ENCODE measurements at places on chromosomes 4 and X. TPM values are rescaled to one million over a fixed set of nuclear protein-coding genes. Genes with fewer than 3 reads are reported as not detected.

The TENM3 gene
- 18.2 TPM for total RNA-seq

- DNase-seq, result no peak
Observed at GRCh38 chr4:141169391-141169790, 36.1 kb upstream of the RNF150 start.

The CTAG2 gene
- not detected for total RNA-seq

DNA sequence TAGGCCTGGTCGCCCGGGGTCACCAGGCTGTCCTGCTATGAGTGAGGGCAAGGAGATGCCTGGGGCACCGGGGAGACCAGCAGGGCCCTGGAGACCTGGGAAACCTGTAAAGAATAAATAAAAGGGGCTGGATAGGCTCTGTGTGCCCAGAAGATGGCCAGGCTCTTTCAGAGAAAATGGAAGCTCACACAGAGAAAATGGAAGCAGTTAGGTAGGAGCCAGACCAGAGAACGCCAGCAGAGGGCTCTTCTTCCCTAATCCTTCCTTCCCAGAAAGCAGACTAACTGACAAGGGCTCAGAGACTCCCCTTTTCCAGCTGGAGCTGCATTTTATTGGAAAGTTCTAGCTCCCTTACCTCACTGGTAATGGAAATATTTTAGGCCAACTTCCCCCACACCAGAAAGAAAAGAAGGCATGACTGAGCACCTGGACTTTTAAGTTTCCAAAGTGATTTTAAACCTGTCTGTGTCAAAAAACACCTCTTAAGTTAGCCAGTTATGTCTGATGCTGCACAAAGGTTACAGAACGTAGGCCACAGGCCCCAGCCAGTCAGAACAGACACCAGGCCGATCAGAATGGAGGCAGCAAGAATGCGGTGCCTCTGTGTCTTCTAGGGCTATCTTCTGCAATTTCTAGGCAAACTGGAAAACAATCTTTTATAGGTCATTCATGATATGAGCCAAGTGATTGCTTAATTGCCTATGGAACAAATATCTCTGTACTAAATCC is 74.0 kb downstream of the ATG4A start:
- peak; percentile 42 for DNase-seq

The NHS gene
- total RNA-seq, result 6.8 TPM

DNA sequence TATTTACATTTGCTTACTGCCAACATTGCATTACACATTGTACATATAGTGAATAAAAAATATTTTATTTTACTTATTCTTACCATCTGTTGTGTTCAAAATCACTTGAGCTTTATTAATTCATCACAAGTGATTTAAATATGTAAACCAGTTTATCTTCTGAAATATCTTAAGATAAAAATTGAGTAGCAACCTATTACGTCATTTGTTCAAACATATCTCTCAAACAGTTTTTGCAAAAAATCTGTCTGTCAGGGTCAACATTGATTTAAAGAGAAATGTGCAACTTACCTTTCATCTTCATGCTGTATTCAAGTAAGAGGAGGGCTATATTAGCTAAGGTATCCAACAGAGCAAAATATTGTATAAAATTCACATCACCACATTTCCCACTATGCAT is 610.1 kb downstream of the PCDH19 start:
- no peak for DNase-seq

DNA sequence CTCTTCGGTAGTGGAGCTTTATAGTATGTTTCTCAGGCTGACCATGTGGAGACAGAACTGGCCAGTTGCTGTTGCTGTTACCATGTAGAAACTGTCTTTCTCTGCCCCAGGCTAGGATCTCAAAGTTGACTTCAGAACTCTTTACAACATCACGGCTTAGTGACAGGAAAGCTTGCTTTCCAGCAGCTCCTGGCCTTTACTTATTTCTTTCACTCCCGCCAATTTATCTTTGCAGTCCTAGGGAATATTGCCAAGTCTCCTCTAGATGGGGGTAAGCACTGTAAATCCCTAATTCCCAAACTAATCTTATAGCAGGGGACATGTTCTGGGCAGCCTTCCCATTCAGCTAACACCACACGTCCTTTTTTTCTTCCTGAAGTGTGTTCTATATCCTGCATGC is 631.6 kb downstream of the SPRY1 start:
- peak; percentile 35 for DNase-seq

- DNase-seq, result no peak
Observed at GRCh38 chrX:24805201-24805600, 111.5 kb downstream of the POLA1 start.

The IRS4 gene
- not detected for total RNA-seq

The ZNF182 gene
- total RNA-seq, result 4.7 TPM

The DCX gene
- total RNA-seq, result not detected

DNA sequence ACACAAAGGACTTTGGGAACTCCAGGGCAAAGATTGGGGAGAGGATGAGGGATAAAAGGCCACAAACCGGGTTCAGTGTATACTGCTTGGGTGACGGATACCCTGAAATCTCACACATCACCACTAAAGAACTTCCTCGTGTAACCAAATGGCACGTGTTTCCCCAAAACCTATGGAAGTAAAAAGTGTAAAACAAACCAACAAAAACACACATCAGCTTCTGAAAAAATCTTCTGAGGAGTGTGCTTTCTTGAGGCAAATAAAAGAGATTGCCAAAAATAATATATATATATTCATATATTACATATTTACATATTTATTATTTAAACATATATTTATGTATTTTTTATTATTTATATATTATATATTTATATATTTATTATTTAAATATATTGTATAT is 3.9 kb downstream of the P2RY8 start:
- DNase-seq, result no peak

The FGFR3 gene
- total RNA-seq, result not detected

DNA sequence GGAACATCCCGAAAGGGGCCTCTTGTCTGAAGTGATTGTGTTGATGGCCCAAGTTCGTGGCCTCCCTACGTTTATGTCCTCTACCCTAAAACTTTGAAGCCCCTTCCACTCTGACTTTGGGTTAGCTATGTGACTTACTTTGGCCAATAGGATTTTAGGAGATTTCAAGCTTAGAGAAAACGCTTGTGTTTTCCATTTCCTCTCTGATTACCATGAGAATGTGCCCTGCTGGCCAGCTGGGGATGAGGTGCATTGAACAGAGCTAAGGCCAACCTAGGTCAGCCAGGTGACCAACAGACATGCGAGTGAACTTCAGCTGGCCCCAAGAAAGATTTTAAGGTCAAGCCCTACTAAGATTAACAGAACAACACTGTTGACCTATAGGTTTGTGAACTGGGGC is 82.4 kb downstream of the SLC2A9 start:
- DNase-seq, result no peak

The SOX3 gene
- total RNA-seq, result not detected

DNA sequence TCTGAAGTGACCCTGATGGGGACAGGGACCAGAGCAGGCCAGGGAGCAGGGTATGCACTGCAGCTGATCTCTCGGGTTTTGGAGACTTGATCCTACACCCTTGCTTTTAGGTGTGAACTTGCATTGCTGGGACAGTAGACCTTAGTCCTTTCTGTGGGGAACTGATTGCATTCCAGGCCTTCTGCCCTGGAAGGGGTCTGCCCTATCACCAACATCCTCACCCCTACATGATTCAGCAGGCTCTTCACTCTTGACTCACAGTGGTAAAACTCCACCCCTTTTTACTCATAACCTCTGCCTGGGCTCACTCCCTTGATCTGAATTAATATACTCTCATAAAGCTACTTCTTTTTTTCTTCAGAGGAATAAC is 6.6 kb upstream of the DDX60L start:
- peak; percentile 68 for DNase-seq

DNA sequence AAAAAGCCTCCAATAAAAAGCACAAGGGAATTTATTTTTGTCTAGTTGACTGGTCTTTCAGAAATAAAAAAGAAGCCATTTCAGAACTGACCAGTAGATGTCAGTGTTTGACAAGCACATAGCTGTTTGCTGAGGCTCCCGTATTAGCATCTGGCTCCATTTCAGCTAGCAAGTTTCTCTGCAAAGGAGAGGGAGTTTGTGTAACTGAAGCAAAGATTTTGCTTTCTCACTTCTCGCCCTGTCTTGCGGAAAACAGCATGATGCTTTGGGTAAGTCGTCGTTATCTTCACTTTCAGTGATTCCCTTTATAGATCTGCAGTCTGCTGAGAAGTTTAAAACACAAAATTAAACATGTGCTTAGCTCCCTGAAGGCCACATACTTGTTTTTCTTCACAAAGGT is 85.5 kb downstream of the CT47B1 start:
- DNase-seq, result peak; percentile 65

The RPS6KA3 gene
- total RNA-seq, result 34.4 TPM

DNA sequence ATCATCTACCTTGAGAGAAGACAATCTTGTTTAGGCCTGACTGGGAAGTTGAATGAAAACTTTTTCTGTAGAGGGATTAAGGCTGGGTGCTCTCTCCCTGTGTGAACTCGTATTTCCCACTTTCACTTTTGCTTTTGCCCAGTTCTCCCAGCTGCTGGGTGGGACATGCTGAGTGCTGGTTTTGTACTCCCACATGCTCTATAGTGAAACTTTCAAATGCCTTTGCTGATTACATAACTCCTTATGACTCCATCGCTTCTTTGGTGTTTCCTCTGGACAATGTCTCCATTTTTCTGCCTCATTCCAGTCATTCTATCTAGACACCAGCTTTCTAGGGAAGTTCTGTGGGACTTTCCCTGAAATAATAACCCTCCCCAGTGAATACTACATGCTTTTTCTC is 100.5 kb downstream of the CLNK start:
- peak; percentile 46 for DNase-seq

DNA sequence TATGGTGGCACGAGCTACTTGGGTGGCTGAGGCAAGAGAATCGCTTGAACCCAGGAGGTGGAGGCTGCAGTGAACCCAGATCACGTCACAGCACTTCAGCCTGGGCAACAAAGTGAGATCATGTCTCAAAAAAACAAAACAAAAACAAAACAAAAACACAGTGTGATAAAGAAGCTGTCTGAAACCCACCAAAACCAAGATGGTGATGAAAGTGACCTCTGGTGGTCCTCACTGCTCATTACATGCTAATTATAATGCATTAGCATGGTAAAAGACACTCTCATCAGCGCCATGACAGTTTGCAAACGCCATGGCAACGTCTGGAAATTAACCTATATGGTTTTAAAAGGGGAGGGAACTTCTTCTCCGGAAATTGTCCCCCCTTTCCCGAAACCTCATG is 29.4 kb upstream of the OPHN1 start:
- DNase-seq, result peak; percentile 74

DNA sequence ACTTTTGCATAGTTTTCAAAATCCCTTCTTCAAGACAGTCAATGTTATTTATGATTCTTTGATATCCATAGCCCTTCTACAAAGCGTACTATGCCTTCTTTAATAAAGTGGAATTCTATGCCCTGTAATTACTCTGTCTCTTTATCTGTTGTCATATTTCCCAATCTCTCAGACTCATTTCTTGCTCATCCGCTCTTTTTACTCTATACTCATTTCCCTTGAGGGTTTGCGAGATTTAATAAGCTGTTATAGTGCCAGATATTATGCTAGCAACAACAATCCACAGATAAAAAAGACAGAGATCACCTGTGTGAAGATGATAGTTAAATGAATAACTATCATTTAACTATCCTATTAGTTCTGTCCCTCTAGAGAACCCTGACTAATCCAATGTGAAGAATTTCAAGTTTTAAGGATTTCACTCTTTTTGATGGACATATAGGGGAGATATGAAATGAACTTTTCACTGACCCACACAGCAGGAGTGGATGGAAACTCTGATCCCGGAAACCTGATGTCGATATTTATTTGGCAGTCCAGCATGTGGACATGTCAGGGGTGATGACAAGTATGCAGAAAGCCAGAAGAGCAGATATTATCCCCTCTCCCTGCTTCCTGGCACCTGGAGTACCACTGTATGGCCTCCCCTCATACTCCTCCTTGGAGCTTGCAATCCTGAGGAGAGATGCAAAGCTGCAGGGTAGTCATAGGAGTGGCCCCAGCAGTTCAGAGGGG is 49.7 kb downstream of the TMEM156 start:
- no peak for DNase-seq

The ADAM29 gene
- total RNA-seq, result not detected

The GPR78 gene
- not detected for total RNA-seq

DNA sequence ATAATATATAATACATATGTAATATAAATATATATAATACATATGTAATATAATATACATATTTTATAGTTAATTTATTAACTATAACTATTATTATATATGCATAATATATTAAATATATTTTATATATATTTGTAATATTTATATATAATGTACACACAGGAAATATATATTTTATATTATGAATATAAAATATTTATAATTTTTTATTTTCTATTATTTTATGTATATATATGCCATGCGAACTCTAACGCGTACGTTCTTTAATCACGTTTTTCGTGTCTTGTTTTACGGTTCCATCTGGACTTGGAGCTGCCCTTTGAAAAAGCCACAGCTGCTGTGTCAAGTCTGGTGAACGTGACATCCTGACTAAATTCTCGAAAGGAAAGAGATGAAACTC is 332.1 kb downstream of the ASMT start:
- DNase-seq, result no peak

All from RPMI7951 (cell line).